ENCODE measurements at places on chromosomes 5 and 9.

GRCh38 chr9:134971196-134971595, 53.5 kb upstream of the FCN1 start:
- DNase-seq, result no peak

DNA sequence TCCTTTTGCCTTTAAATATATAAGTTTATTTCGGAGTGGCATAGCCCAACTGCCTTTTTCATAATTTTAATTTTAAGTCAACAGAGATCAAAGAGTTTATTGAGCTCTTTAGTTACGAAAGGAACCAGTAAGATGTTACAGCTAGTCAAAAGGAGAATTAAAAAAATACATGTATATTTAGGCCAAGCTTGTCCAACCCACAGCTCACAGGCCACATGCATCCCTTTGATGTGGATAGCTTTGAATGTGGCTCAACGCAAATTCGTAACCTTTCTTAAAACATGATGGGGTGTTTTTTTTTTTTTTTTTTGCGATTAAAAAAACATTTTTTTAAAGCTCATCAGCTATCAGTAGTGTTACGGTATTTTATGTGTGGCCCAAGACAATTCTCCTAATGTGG, 50.2 kb upstream of the IL31RA start:
- DNase-seq, result no peak

- no peak for DNase-seq
Measured at GRCh38 chr9:89177012-89177943, 1.3 kb downstream of the SHC3 start.

DNA sequence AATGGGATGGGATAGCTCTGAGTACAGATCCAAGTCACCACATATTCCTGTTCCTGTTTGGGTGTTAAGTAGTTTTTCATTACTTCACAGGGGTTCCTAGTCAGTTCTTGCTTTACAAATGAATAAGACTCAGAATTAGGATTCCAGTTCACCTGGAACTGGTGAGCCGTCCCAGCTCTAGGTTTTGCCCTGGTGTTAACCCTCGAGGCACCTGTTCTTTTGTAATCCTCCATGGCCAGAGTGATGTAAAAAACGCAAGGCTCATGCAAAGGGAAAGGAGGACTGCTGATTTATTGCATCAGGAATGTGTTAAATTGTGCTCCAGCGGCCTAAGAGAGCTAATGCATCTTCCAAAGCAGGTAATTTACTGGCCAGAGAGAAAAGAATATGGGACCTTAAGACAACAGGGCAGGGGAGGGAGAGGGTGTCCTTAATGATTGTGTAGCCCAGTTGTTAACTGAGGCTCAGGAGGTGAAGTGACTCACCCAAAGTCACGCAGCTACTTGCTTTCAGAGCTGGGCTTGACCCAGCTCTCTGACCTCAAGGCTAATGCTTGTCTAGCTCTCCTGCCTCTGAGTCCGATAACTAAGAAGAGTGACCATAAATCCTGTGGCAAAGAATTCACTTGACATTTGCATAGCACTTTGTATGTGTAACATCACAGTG, 70.5 kb downstream of the DMRT2 start:
- no peak for DNase-seq

GRCh38 chr9:132001567-132001966, 78.1 kb downstream of the MED27 start:
- DNase-seq, result no peak

- no peak for DNase-seq
Measured at GRCh38 chr9:22160221-22160620, 151.1 kb upstream of the CDKN2B start.

DNA sequence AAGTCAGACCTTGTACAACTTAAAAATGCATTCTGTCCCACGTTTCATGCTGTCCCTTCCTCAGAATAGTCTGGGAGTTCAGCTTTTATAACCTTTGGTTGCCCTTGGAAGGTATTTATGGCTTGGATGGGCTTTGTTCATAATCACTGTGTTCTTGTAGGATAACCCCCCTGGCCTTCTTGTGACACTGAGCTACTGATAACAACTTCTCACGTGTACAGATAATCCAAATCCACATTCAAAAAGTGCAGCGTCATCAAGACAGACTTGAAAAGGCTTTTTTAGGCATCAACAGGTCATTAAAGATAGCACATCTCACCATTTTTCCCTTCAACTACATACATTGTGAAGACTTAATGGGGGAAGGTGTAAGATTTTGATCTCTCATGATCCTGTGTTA, 42.0 kb downstream of the SLC1A3 start:
- DNase-seq, result no peak

DNA sequence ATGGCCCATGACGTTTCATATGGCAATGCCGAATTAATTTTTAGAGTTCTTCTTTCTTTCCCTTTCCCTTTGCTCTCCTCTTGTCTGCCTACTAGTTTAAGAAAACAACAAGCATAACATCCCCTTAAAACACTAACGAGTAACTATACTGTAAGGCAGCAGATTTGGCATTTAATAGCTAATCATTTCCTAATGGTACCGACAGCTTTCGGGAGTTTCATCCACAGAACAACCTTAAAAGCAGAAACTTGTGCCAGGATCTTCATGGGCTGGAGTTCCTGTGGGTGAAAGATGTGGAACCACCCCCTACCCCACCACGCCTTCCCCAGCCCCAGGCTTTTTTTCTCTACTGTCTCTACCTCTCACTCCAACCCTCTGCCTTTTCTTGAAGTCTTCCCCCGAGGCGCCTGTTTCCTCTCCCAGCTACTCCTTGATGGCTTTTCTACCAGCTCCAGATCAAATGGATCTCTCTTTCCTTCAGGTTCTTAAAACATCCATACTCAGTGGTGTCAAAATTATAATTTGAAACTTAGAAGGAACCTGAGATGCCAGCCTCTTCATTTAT, 319.5 kb downstream of the PIK3R1 start:
- no peak for DNase-seq

DNA sequence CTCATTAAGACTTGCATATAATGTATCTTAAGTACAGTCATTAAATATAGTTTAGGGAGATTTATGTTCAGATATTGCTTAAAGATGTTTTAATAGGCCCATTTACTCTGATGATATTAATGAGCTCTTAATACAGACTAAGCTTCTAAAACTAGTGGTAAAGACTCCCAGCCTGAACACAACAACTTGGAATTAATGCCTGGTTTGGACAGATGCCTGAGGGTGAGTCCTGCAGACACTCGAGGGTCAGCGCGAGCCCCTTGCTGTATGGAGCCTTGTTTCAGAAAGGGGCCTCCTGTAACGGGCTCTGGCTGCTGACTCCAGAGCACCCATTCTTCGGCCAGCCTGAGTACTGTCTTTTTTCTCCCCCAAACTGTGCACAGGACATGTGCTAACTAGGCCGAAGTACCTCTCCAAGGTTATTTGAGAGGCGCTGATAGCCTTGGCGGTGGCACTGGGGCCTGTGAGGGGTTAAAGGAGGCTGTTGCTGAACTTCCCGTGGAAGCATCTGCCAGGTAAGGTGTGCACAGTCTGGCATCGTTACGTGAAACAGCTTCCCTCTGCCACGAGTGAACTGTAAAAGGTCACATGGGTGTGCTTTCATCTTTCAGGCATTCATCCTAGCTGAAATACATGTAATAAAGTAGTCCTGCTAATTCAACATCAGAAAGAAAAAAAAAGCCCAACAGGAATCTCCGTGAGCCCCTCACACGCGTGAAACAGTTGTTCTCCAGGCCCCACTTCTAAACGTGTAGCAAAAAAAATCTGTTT, 113.4 kb downstream of the MVB12B start:
- no peak for DNase-seq

DNA sequence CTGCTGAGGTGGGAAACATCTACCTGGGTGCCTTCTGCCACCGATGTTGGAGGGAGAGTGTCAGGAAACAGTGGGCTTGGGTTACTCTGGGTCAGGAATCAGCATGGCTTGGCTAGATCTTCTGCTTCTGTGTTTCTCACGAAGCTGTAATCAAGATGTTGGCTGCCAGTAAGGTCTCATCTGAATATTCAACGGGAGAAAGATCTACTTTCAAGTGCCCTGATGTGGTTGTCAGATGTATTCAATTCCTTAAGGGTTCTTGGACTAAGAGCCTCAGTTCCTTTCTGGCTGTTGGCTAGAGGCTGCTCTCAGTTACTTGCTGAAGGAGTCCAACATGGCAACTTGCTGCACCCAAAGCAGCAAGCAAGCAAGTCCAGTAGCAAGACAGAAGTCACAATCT, 41.9 kb upstream of the STOM start:
- no peak for DNase-seq

DNA sequence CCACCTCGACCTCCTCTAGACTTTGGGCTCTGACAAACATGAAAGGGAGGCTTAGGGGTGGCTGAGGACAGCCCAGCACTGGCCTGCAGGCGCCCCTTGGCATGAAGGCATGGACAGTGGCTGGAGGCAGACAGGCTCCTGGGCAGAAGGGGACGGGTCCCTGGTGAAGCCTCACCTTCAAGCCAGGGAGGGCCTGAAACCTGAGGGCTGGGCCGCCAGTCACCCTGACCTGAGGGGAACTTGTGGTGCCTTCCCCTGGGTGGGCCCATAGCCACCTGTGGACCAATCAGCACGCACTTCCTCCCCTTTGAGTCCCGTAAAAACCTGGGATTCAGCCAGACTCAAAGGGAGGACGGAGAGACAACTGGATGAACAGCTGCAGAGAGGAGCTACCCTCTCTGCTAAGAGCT, 90.4 kb upstream of the PUM3 start:
- DNase-seq, result no peak

DNA sequence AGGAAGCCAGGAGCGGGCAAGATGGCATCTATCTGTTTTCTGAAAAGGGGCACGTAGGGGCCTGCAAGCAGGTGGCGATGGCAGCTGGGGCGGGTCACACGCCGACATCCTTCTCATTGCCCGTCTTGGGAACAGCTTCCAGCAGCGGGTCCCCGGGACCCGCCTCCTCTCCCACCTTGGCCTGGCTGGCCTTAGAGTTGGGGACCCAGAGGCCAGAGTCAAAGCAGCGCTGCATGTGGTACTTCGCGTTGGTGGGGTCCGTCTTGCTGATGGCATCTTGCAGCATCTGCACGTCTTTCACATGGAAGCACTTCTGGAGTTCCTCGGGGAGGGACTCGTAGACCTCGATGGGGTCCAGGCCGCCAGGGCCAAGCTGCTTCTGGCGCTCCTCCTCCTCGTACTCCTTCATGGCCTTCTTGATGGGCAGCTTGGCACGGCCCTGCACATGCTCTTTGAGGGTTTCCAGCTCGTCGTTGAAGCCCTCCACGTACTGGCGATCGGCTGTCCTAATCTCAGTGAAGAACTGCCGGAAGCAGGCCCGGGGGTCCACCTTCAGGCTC, 127.6 kb upstream of the CLINT1 start:
- DNase-seq, result no peak

- DNase-seq, result no peak
Measured at GRCh38 chr5:150662731-150663516, 1.9 kb downstream of the MYOZ3 start.

DNA sequence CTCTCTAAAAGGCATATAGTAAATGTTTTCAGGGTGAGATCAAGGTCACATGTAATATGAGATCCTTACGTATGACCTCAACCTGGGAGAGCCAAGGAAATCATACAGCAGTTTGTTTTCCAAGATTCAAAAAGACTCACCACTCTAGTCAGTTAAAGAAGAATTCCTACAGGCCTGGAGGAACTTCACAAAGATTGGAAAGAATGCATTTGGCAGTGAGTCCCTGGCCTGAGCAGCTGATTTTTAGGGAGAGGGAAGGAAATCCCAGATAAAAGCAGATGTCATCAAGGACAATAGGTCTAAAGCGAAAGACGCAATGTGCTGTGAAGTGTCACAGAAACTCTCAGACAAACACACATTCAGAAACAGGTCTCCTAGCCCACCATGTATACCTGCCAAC, 424.0 kb upstream of the ZNF462 start:
- no peak for DNase-seq

GRCh38 chr5:148687871-148688270, 33.5 kb upstream of the HTR4 start:
- no peak for DNase-seq

- DNase-seq, result no peak
Measured at GRCh38 chr5:160229190-160229742, at the start of gene FABP6. FABP6 (plus strand) TSS chr5:160229506; CDS start chr5:160229558, 52 bp downstream.

GRCh38 chr9:16032799-16033198, 480.0 kb downstream of the CCDC171 start:
- peak; percentile 9 for DNase-seq

DNA sequence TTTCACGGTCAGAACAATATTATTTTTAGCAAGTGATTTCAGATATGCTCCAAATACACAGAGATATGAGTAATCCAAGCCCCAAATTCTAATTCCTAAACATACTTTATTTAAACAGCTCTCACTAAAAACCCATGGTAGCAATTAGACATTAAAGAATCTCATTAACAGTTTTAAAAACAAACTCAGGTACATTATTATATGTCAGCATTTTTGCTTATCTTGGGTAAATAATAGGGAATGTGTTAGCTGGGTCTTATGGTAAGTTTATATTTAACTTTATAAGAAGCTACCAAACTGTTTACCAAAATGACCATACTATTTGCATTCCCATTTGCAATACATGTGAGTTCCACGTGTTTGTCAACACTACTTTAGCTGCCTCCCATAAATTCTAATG, 511.1 kb downstream of the HTR1A start:
- no peak for DNase-seq

GRCh38 chr9:82108941-82109340, 120.4 kb downstream of the SPATA31D1 start:
- no peak for DNase-seq

DNA sequence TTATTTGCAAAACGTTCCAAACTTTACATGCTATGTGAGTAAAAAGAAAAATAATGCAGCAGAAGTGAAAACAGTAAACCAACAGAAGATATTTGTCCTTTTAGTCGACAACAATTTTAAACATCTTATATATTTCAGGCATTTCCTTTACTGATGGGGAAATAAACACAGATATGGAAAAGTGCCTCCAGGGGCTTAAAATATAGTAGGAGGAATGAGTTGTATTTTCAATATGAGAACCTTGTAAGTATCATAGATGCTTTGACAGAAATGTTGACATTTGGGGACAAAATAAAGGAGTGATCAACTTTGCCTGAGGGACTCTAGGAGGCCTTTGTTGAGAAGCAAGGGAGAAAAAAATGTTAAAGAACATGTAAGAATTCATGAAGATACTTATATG, 1043.5 kb downstream of the CDH12 start:
- no peak for DNase-seq

DNA sequence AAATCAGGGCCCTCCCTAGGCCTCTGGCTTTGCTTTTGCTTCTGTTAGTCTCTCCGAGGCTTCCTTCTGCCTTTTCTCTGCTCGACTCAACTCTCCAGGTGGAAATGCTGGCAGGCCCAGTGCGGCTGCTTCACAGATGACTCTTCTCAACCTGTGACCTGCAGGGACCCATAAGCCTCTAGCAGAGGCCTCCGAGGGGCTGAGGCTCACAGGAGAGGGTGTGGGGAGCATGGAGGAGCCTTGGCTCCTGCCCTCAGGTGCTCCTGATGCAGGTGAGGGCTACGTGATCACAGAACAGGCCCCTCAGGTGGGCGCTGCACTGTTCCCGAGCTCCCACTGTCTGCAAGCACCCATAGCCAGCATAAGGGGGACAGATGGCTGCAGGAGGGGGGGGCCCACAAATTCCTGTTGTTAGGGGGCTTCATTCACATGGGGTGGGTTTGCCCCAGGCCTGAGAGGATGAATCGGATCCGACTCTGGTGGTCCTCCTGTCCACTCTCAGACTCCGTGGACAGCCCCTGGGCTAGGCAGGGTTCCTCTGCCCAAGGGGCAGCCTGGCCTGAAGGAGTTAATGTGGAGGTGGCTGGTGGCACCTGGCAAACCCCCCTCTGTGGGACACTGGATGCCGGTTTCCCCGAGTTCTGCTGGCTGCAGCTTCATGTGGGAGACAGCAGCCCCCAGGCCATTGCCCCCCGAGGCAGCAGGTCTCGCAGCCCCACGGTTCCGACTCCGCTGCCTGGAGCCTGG, 10.9 kb upstream of the FCN2 start:
- no peak for DNase-seq

Measured in NCI-H146 (cell line).